Endothelial cell (in vitro differentiated cells): ENCODE measurements at places on chromosomes 7 and 10.

GRCh38 chr10:112141292-112141691 is 42.3 kb downstream of the GPAM start:
- DNase-seq = no peak
- no peak overlapping the region for H3K4me3 ChIP-seq
- H3K27me3 ChIP-seq = peaks cover 10% of the 10 kb centered on the region

GRCh38 chr10:105207476-105207995 is 566.4 kb downstream of the SORCS3 start:
- DNase-seq = no peak
- no peaks in the 10 kb centered on the region for H3K36me3 ChIP-seq
- H3K27ac ChIP-seq = no peak overlapping the region
- H3K4me3 ChIP-seq = no peak overlapping the region
- no peaks in the 10 kb centered on the region for H3K27me3 ChIP-seq

DNA sequence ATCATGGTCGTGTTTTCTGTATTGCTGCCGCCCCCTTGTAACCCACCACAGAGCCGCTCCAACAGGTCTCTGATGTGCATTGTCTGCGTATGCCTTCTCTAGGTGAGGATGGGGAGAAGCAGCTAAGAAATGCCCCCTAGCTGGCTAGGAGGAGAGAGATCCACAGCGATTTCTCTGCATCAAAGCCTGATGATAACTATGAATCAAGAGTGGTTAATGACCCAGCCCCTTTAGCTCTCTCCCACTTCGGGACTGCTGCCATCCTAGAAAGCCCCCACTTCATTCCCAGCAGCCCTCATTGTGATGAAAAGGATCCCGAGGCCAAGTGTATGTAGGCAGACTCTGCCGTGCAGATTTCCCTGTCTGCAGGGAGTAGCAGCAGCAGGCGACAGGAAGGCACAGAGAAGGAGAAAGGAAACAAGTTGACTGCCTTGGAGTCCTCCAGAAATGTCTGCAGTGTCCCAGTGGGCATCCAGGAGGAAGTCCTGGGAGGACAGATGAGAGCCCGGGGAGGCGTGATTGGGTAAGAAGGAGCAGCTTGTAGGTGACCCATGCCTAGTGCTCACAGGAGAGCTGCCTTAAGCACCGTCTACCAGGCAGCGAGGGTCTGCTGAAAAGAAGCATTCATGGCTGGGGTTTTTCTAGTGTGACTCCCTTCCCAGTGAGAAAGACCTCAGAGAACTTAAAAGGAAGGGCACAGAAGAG is 2.9 kb downstream of the PLXNA4 start:
- H3K27ac ChIP-seq = no peak overlapping the region
- H3K4me3 ChIP-seq = no peak overlapping the region

DNA sequence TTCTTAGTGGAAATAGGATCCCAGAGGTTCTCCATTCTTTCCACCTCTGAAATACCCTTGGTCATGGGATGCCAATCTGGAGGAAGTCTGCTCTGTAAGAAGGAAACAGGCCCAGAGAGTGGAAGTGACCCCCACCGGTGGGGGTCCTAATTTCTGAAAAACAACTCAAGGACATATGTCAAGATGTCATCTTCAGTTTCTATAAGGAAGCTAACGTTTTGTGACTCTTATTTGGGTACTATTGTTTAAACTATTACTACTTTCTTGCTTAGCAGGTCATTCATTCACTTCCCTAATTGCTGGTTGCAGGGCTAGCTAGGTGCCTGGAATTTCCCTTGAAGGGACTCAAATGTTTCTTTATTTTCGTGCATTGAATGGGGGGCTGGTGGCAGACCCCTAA is 1.9 kb upstream of the ZNF775 start:
- peak overlapping the region; percentile 77 for H3K4me3 ChIP-seq
- DNase-seq = no peak
- peaks cover 33% of the 10 kb centered on the region for H3K36me3 ChIP-seq
- H3K4me1 ChIP-seq = peaks cover 65% of the 10 kb centered on the region
- peaks cover 24% of the 10 kb centered on the region for H3K27me3 ChIP-seq

- peaks cover 2% of the 10 kb centered on the region for H3K4me1 ChIP-seq
- peaks cover 4% of the 10 kb centered on the region for H3K27me3 ChIP-seq
- no peaks in the 10 kb centered on the region for H3K36me3 ChIP-seq
- DNase-seq = no peak
- no peak overlapping the region for H3K27ac ChIP-seq
These were observed 24.3 kb upstream of the DOCK1 start for GRCh38 chr10:126880926-126881325.
